Ascending aorta (tissue), 2 donors: ENCODE measurements at places on chromosomes 7 and 10.

DNA sequence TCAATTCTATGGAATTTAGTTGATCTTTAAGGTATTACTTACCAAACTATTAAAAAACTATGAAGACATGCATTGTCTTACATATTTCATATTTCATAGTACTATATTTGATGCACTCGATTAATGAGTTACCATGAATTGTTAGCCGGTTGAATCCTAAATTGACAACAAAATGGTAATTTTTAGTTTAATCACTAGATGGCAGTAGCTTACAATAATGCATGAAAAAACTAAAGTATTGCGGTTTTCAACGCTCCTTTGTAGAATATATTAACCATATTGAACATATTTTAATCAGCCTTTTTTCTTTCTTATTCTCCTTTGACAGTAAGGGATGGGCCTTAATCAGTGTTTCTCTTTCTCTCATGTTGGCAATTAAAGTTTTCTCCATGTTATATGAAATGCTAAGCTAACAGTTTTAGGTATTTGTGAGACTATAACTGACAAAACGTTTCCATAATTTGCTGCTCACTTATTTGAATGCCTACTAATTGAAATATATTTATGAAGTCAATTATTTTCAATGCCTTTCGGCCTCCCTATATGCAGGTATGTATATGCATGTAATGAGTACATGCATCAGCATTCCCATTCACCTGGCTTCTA, 48.5 kb upstream of the ARL4A start:
- H3K27ac ChIP-seq = no peak overlapping the region
- no peak overlapping the region for H3K4me3 ChIP-seq
- H3K27me3 ChIP-seq = no peaks in the 10 kb centered on the region
- no peaks in the 10 kb centered on the region for H3K4me1 ChIP-seq
- DNase-seq = no peak

DNA sequence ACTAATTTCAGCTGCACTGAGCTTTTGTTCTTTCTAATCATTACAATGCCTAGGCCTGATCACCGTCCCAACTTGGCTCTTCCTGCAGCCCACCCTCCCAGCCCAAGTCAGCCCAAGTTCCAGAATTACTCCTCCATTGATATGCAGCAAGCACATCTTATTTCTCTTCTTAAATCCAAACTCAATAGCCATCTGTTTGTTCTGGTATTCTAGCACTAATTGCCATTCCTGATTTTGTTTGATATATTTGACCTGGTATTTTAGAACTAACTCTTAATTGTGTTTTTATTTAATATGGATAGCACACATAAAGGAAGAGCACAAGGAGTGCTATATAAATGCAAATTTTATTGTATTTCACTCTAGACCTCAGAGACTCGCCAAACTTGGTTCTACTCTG, 241.2 kb downstream of the SKIDA1 start:
- no peaks in the 10 kb centered on the region for H3K36me3 ChIP-seq
- H3K27me3 ChIP-seq = no peaks in the 10 kb centered on the region
- H3K4me3 ChIP-seq = no peak overlapping the region

GRCh38 chr7:139700505-139701235, 77.1 kb downstream of the HIPK2 start:
- H3K4me1 ChIP-seq = peaks cover 18% of the 10 kb centered on the region
- H3K27me3 ChIP-seq = no peaks in the 10 kb centered on the region
- DNase-seq = no peak

- H3K27me3 ChIP-seq = no peaks in the 10 kb centered on the region
- no peak overlapping the region for H3K4me3 ChIP-seq
- no peak overlapping the region for H3K27ac ChIP-seq
These were observed 504.4 kb downstream of the LRMDA start for GRCh38 chr10:75935650-75936400.

GRCh38 chr10:62765726-62766125, 38.8 kb upstream of the ADO start:
- H3K4me1 ChIP-seq = no peaks in the 10 kb centered on the region
- no peak for DNase-seq
- no peaks in the 10 kb centered on the region for H3K36me3 ChIP-seq
- no peak overlapping the region for H3K4me3 ChIP-seq

GRCh38 chr7:151243408-151244195, 4.9 kb downstream of the SMARCD3 start:
- peaks cover 33% of the 10 kb centered on the region for H3K36me3 ChIP-seq
- peaks cover 28% of the 10 kb centered on the region for H3K4me1 ChIP-seq
- H3K27me3 ChIP-seq = no peaks in the 10 kb centered on the region
- no peak for DNase-seq
- H3K27ac ChIP-seq = peak overlapping the region; percentile 37
- no peak overlapping the region for H3K4me3 ChIP-seq

DNA sequence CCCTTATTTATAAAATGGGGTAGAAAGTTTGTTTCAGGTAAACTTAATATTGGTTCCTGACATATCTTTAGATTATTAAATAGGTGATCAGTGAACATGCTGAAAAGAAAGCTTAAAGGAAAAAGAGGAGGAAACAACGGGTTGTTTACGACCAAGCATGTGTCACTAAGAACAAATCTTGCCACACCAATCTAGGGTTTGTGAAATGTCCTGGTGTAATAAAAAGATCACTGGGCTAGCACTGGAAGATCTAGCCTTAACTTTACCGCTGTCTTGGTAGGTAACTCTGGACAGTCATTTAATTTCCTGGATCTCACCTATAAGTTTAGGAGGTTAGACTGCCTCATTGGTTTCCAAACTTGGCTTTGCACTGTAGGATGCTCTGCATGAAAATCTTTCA, 19.0 kb downstream of the VPS26A start:
- H3K27me3 ChIP-seq = no peaks in the 10 kb centered on the region
- no peak overlapping the region for H3K4me3 ChIP-seq
- no peaks in the 10 kb centered on the region for H3K4me1 ChIP-seq
- no peaks in the 10 kb centered on the region for H3K36me3 ChIP-seq
- DNase-seq = no peak

DNA sequence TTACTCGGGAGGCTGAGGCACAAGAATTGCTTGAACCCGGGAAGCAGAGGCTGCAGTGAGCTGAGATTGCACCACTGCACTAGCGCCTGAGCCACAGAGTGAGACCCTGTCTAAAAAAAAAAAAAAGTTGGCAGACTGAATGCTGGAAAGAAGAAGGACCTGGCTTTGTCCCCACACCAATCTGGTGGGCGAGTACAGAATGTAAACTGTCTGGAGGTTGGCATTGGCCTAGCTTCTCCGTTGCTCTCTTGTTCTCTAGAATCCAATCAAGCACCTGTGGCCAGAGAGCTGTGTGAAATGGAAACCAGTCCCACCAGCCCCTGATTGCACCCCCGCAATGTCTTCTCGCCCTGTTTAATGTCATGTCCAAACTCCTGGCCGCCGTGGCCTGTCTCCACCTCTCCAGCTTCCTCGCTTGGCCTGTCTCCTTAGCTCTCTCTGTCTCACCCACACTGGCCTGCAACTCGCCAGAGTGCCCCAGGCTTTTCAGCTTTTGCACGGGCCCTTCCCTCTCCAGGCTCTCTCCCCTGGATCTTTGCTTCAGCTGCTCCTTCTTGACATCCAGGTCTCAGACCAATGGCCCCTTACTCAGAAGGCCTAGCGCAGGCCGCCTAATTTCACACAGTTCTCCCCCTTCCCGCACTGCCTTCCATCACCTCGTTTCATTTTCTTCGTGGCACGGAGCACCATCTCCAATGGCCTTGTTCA, 670 bp upstream of the AGK start:
- H3K4me1 ChIP-seq = peaks cover 6% of the 10 kb centered on the region
- H3K27me3 ChIP-seq = no peaks in the 10 kb centered on the region
- no peaks in the 10 kb centered on the region for H3K36me3 ChIP-seq
- H3K4me3 ChIP-seq = peak overlapping the region; percentile 91

- no peaks in the 10 kb centered on the region for H3K4me1 ChIP-seq
- H3K27me3 ChIP-seq = no peaks in the 10 kb centered on the region
- no peak overlapping the region for H3K4me3 ChIP-seq
These were observed 66.4 kb downstream of the EXOC6 start for GRCh38 chr10:92914478-92915325.

- H3K27ac ChIP-seq = peak overlapping the region; percentile 33
- no peaks in the 10 kb centered on the region for H3K4me1 ChIP-seq
These were observed 15.1 kb upstream of the ATE1 start for GRCh38 chr10:121942749-121943416.

DNA sequence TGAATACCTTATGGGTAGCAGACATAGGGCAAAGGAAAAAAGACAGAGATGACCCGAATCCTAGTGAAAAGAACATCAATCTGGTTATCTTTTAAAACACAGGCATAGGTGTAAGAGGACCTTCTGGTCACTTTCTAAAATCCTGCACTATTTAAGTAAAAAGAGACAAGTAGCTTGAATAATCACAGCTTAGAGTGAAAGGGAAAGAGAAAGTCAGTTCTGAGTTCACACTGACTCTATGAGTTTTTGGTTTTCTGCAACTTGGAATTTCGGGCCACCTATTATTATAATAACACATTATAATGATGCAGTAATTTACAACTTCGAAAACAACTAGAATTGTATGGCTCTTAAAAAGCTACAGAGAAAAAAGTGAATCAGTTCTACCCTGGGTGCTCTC, 247.8 kb downstream of the DOCK4 start:
- no peak overlapping the region for H3K4me3 ChIP-seq
- H3K27ac ChIP-seq = no peak overlapping the region
- H3K36me3 ChIP-seq = no peaks in the 10 kb centered on the region

DNA sequence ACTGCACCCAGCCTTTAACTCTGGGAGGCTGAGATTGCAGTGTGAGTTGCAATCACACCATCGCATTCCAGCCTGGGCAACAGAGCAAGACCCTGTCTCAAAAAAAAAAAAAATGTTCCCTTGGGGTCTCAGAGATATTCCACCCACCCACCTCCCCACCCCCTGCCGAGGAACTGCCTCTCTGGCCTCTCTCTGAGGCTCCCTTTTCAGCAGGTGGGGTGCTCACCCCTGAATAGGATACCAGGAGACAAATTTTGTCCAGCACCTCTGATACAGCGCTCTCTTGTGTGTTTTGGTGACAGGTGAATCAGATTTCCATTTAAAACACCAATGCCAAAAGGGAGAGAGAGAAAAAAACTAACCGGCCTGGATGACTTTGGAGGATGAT, 92.6 kb upstream of the KIF5B start:
- peak overlapping the region; percentile 40 for H3K4me3 ChIP-seq
